ENCODE measurements at places on chromosomes 2 and 18.

GRCh38 chr2:157895531-157895930 is 19.4 kb upstream of the ACVR1 start:
- no peak for DNase-seq

GRCh38 chr2:105100046-105100840 is 62.4 kb downstream of the MRPS9 start:
- no peak for DNase-seq

GRCh38 chr18:26176134-26176533 is 42.5 kb downstream of the PSMA8 start:
- no peak for DNase-seq

DNA sequence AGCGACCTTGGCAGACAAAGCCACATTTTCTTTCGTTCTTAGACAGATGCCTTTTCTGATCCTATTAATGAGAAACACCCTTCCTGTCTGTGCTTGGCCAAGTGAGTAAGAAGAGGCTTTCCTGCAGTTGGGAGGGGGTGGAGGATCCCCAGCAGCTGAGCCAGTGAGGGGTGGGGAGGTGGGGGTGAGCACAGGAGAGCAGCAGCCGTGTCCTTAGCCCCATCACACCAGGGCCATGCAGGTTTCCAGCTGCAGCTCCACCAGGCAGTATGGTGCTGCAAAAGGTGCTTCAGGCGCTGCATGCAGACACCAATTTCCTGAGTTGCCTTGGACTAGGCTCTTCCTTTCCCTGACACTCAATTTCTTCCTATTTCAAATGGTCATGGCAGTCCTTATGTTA is 123.3 kb upstream of the SIX2 start:
- DNase-seq: no peak

- peak; percentile 37 for DNase-seq
These were observed 6.6 kb upstream of the CYP27C1 start for GRCh38 chr2:127226520-127227263.

- no peak for DNase-seq
These were observed 126.1 kb downstream of the HNMT start for GRCh38 chr2:138090330-138090729.

- DNase-seq: no peak
These were observed 61.4 kb downstream of the GREB1L start for GRCh38 chr18:21303445-21303844.

DNA sequence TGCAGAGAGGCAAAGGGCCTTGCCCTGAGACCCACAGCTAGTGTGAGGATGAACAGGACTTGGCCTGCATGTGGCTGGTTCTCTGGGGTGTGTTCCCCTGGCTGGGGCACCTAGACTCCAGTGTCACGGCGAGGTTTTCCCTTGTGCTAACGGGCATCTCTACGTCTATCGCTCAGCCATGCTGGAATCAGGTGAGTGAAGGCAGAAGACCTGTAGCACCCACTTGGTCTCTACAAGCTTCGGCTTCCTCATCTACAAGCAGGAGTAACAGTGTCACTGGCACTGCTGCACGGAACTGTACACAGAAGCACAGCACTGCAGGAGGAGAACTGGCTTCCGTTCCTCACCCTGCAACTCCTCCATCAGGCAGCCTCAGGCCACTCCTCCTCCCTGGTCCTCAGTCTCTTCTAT is 30.6 kb downstream of the HS1BP3 start:
- DNase-seq: no peak

DNA sequence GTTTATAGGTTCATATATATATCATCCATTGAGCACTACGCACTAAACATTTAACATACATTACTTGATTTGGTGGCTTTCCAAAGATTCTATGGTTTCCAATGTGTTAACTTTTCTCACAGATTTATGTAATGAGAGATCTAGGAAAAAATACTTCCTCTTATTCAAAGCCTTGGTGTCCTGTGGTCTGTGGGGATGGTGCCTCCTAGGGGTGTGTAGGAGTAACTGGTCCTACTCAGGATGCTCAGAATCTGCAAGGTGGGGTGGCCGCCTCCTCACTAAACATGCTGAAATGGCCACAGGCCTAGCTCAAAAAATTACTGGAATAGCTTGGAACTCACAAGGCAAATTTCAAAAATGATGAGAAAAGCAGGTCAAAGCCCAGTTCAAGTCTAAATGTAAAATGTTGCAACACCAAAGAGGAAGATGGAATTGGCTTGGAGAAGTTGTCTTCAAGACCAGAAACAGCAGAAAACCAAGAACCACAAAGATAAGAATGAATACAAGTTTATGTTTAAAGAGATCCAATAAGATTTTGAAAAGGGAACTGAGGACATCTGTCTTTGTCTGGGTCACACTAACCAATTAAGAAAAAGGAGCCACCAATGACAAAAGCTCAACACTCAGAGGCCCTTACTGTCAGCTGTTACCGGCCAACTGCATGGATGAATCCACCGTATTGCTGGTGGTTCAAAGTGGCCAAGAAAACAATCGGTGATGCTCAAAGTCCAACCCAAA is 11.5 kb downstream of the GPR55 start:
- no peak for DNase-seq

- DNase-seq: no peak
These were observed 864.3 kb upstream of the SOX11 start for GRCh38 chr2:4827836-4828235.

GRCh38 chr2:218264773-218265561 is 4.2 kb downstream of the GPBAR1 start:
- DNase-seq: no peak

DNA sequence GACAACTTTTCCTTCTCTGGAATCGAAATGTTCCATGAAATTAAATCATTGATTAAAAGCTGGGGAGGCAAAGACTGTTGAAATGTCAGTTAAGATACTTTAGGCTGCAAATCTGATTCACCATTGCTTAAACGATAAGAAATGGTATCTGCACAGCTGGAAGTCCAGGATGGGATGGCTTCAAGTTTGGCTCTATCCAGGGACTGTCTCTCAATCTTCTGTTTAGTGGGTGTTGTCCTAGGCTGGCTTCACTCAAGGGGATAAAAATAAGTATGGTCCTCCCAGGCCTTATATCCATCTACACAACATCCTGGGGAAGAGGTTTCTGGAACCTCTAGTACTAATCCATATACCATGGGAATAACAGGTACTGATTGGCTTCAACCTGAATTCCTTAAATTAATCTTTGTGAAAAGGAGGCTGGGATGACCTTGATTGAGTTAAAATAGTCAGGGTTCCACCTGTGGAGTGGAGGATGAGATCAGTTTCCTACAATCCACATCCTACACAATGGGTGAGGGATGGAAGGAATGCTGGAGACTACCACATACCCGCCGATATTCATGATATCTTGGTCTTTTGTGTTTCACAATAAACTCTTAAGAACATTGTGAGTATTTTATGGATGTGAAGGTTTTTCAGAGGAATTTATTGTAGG is 156.0 kb upstream of the L3MBTL4 start:
- DNase-seq: no peak

DNA sequence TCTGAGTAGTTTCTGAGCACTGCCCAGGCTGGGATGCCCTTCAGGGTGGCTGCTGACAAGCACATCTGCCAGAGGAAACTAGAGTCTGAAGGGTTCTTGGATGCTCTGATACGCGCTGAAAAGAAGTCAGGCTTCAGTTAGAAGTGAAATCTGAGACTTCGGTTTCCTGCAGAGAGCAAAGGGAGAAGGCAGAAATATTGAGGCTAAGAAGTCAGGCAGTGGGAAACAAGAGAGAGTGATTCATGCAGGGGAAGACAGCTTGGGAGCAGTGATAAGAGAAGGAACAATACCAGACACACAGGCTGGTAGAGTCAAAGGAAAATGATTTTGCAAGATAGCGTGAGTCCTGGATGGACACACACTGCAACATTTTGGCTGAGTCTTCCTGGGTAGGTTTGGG is 51.0 kb upstream of the BOD1L2 start:
- DNase-seq: no peak

GRCh38 chr2:7703048-7703447 is 785.8 kb downstream of the RNF144A start:
- no peak for DNase-seq

GRCh38 chr2:54528311-54528955 is 72.3 kb downstream of the SPTBN1 start:
- DNase-seq: no peak

DNA sequence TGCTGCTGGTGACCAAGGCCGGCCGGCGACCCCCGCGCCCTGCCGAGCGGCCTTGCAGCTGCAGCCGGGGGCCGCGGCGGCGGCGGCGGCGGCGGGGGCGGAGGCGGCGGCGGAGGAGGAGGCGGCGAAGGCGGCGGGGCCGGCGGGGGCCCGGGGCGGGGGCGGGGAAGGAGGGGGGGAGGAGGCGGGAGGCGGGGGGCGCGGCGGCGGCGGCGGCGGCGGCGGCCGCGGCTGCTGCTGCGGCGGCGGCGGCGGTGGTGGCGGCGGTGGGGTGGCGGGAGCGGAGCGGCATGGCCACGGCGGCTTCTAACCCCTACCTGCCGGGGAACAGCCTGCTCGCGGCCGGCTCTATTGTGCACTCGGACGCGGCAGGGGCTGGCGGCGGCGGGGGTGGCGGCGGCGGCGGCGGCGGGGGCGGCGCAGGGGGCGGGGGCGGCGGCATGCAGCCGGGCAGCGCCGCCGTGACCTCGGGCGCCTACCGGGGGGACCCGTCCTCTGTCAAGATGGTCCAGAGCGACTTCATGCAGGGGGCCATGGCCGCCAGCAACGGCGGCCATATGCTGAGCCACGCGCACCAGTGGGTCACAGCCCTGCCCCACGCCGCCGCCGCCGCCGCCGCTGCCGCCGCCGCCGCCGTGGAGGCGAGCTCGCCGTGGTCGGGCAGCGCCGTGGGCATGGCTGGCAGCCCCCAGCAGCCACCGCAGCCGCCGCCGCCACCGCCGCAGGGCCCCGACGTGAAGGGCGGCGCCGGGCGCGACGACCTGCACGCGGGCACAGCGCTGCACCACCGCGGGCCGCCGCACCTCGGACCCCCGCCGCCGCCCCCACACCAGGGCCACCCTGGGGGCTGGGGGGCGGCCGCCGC is 1.5 kb downstream of the POU3F3 start:
- DNase-seq: no peak

GRCh38 chr18:48844271-48844670 is 106.5 kb downstream of the SMAD7 start:
- no peak for DNase-seq

DNA sequence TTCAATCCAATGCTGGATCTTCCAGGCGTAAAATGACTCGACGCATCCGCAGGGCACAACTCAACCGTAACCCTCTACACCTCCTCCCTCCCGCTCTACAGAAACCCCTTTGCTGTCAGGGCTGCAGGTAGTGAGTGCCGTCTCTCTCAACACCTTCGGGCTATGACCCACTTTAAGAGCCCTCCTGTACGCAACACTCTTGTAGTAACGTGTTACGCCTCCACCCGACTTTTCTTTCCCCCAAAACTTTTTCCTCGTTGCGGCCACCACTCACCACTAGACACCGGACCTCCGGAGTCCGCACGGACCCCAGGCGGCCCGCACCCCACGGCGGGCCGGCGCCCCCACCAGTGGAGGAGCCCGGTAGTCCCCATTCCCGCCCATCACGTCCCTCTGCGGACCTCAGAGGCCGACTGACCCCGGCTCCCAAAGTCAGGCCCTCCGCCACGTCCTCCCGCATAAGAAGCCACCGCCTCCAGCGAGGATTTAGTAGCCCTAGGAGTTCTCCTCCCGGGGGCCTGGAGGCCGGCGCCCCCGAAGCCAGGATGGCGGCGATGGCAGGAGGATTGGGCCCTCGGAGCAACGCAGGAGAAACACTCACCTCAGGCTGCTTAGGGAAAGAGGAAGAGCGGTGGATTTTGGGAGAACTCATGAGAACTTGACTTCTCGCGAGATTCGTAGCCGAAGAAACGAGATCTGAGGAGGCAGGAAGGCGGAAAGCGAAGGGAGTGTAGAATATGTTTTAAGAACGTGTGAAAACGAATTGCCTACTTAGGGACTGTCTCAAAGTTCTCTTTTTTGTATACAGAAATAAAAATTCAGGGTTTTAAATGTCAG is 5.0 kb upstream of the C18orf32 start:
- peak; percentile 74 for DNase-seq

GRCh38 chr18:30583768-30584167 is 458.8 kb downstream of the DSC3 start:
- no peak for DNase-seq
